Bronchial smooth muscle cell (primary cell): ENCODE measurements at places on chromosomes 16 and 17. TPM values are rescaled to one million over a fixed set of nuclear protein-coding genes. Genes with fewer than 3 reads are reported as not detected.

The PRSS22 gene
- not detected in 2 replicates for total RNA-seq

The MYL4 gene
- total RNA-seq = not detected in 2 replicates

The ZNF287 gene
- 5.4 and 5.8 TPM in 2 replicates for total RNA-seq

The IL17C gene
- total RNA-seq = 0.09 TPM in 1 of 2 replicates, not detected in the other

The ADGRG1 gene
- 1.7 TPM in 2 replicates for total RNA-seq

The SLFN13 gene
- total RNA-seq = 1.3 and 2.1 TPM in 2 replicates

The PERCC1 gene
- not detected in 2 replicates for total RNA-seq

The FUS gene
- 32.5 and 32.7 TPM in 2 replicates for total RNA-seq

The KRT33A gene
- total RNA-seq = not detected in 2 replicates

The RNF222 gene
- total RNA-seq = not detected in 2 replicates

The NHLRC4 gene
- total RNA-seq = 1.1 and 4.7 TPM in 2 replicates

The DNAI2 gene
- total RNA-seq = not detected in 2 replicates

The DNAH3 gene
- total RNA-seq = under 0.01 TPM in 2 replicates

The DRC3 gene
- 0.32 and 2.1 TPM in 2 replicates for total RNA-seq

The ZNF385C gene
- not detected in 2 replicates for total RNA-seq

The ADAD2 gene
- not detected in 2 replicates for total RNA-seq

The PHKB gene
- total RNA-seq = 58.2 and 80.8 TPM in 2 replicates
